Pancreas (tissue), 10 donors: ENCODE measurements at places on chromosomes 2 and 18. TPM values are rescaled to one million over a fixed set of nuclear protein-coding genes. Genes with fewer than 3 reads are reported as not detected.

The FBXO48 gene
- 0.56 TPM for polyA plus RNA-seq

The LYG1 gene
- 2.9 TPM for polyA plus RNA-seq

The NEB gene
- polyA plus RNA-seq = 0.99 TPM

The APCDD1 gene
- 10.2 TPM for polyA plus RNA-seq

The RUFY4 gene
- polyA plus RNA-seq = not detected

The HIBCH gene
- polyA plus RNA-seq = 7.6 TPM

The MAP3K2 gene
- 6.9 TPM for polyA plus RNA-seq

The HAAO gene
- 31.6 TPM for polyA plus RNA-seq

The KATNAL2 gene
- polyA plus RNA-seq = 3.8 TPM

The CAPN14 gene
- 0.07 TPM for polyA plus RNA-seq

The STEAP3 gene
- 9.8 TPM for polyA plus RNA-seq

The INHBB gene
- polyA plus RNA-seq = 1.6 TPM

The SIX3 gene
- 1.4 TPM for polyA plus RNA-seq

The FAM228A gene
- 0.34 TPM for polyA plus RNA-seq

The HOXD11 gene
- not detected for polyA plus RNA-seq

The TPO gene
- 2.2 TPM for polyA plus RNA-seq

The ORMDL1 gene
- polyA plus RNA-seq = 101 TPM

The PROKR1 gene
- 0.04 TPM for polyA plus RNA-seq

The GPR39 gene
- polyA plus RNA-seq = 2.3 TPM

The PAX8 gene
- 1.1 TPM for polyA plus RNA-seq

The SCYGR3 gene
- polyA plus RNA-seq = not detected

The C2orf78 gene
- not detected for polyA plus RNA-seq

The ANKRD30B gene
- polyA plus RNA-seq = 1.2 TPM

The GREB1L gene
- 0.23 TPM for polyA plus RNA-seq

The WNT6 gene
- 1.2 TPM for polyA plus RNA-seq

The DLGAP1 gene
- polyA plus RNA-seq = 0.30 TPM

The ZFP36L2 gene
- 44.4 TPM for polyA plus RNA-seq

The CD8A gene
- 1.2 TPM for polyA plus RNA-seq

The EVA1A gene
- 26.2 TPM for polyA plus RNA-seq

The CCDC141 gene
- polyA plus RNA-seq = 0.66 TPM

The SOX11 gene
- 0.04 TPM for polyA plus RNA-seq

The KCNG3 gene
- 0.42 TPM for polyA plus RNA-seq

The COLEC11 gene
- polyA plus RNA-seq = 11.9 TPM

The MPP4 gene
- polyA plus RNA-seq = 0.09 TPM

The IL1R1 gene
- 22.1 TPM for polyA plus RNA-seq
